NCI-H524 treated with DMSO at 0.1 percent for 48 hours (cell line): ENCODE measurements at places on chromosomes 3 and 15.

DNA sequence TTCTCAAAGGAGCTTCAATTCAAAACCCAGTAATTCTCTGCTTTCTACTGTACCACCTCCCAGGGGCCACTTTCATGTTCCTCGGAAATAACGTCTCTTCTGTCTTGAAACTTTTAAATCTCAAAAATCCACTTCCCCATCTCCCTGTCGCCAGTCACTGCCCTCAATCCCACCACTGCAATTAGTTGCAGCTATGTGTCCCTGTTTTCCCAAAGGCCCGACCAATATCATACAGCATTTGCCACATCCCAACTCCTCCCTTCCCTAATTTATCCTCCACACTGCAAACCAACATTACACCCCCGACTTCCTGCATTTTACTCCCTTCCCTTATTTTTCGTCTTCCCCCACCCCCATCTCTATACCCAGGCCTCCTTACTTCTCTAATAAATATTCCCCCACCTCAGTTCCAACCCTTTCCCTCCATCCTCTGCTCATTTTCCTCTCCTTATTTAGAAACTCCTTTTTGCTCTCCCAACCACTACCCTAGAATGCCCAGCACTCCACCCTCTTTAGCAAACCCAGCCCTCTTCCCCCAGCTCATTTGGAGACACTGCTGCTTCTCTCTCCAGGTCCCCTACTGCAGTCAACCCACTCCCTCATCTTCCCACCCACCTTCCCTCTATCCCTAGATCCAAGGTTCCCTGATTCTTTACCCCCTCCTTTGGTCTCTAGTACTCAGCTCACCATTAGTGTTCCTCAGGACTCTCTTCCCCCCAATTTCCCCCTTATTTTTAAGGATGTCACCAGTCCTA is 1.1 kb downstream of the NPTN start:
- DNase-seq: no peak

- peak; percentile 40 for DNase-seq
Measured at GRCh38 chr3:112629425-112629824, 11.5 kb downstream of the CCDC80 start.

GRCh38 chr15:98121536-98121935 is 161.0 kb downstream of the ARRDC4 start:
- no peak for DNase-seq

GRCh38 chr3:29690686-29691353 is 409.9 kb downstream of the RBMS3 start:
- no peak for DNase-seq

GRCh38 chr3:58679446-58679845 is 12.9 kb upstream of the FAM3D start:
- DNase-seq: no peak

- no peak for DNase-seq
Measured at GRCh38 chr15:80289528-80290495, 37.8 kb upstream of the CTXND1 start.

GRCh38 chr15:59158701-59159034 is 48.0 kb upstream of the LDHAL6B start:
- DNase-seq: no peak

DNA sequence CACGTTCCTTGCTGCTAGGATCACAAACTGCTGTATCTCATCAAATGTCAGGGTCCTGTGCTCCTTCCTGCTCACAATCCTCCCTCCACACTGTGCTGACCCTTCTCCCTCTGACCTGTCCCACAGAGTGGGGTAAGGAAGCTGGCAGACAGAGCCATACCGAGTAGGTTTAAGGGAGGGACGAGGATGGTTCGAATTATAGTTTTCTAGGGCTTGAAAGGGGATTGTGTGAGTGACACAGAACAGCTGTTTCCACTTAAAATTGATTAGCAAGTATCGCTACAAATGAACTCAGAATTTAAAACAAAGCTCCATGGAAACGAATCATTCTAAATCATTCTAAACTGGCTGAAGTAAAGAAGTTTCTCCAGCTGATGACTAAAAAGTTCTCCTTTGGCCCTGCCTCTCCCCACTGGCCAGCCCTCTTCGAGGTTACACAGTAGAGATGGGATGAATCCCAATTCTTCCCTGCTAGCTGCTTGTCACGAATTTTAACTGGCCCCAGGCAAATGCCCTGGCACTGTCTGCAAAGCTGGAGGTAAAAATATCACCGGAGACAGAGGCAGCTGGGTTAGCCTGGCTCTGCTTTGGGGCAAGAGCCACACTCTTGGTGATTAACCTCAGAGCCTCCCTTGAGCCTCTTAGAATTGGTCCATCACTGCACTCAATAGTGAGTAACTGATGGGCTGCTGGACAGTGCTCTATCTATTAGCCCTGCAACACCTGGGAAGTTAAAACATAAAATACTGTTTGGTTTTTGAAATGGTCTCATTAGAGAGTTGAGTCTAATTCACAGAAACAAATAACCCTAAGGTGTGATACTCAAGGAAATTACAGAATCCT is 194.9 kb downstream of the CHST2 start:
- DNase-seq: no peak

DNA sequence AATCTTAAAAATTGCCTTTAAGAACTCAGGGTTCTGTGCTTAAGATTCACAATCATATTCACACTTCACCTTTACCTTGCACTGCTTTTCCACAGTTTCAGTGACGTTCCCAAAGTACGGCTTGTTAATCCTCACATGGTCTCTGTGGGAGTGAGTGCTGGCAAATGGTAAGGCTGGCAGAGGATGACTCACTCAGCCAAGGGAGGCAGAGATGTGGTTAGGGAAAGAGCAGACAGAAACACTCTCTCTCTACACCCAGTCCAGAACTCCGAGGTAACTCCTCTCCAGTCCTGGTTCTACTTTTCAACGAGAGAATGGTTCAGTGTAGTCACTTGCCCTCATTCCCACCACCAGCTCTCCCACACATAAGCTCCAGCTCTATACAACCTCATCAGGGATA is 33.1 kb downstream of the RASGRP1 start:
- no peak for DNase-seq

DNA sequence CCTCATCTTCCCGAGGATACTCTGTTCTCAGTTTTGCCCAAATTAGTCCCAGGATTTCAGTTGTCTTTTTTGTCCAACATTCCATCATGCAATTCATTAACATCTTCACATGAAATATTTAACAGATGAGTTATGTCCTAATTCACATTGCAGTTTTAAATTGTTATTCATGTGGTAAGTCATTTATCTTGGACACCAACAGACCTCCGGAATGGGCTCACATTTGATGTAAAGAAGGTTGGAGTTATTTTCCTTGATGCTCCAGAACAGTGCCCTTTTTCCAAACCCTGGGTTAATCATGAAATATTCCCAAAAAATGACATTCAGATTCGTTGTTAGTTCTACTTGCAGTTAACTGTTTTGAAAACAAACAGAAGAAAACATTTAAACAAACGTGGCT is 32.8 kb upstream of the LRTM1 start:
- no peak for DNase-seq

DNA sequence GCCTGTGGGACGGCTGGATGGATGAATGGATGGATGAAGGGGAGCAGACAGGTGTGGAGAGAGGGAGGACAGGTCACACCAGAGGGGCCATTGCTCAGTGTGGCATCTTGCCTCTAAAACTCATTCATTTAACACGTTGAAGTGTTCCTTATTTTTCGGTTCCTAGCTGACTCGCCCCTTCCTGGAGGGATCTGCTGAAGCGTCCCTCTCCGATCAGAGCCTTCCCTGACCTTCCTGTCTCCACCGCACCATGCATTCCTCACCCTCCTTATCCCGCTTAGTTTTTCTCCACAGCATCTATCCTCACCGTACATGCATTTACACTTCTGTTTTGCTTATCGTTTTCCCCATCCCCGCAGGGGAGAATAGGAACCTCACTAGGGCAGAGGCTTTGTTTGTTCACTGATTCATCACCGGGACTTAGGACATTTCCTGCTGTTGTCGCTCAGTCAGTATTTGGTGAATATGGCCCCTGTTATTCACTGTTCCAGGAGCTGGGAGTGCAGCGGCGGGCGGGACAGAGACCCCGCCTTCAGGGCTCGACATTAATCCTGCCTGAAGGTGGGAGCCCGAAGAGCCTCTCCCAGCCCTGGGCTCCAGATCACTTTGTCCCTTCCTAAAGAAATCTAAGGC is 32.0 kb downstream of the FOXL2 start:
- DNase-seq: no peak

GRCh38 chr3:63351159-63352007 is 73.3 kb downstream of the SYNPR start:
- DNase-seq: no peak
